ENCODE measurements at places on chromosomes 16 and 17.
A peak's percentile ranks its signal among the peaks of the same experiment; 100 is the strongest.

GRCh38 chr16:55836158-55836611 lies 3.3 kb upstream of the CES1 start:
- DNase-seq = no peak

- DNase-seq = no peak
Observed at GRCh38 chr16:64926476-64926875, 195.4 kb downstream of the CDH11 start.

- DNase-seq = no peak
Observed at GRCh38 chr16:84827897-84828296, 8.1 kb downstream of the CRISPLD2 start.

GRCh38 chr17:45093444-45094110 lies 32.5 kb downstream of the NMT1 start:
- DNase-seq = peak; percentile 66

- no peak for DNase-seq
Observed at GRCh38 chr17:60103957-60104356, 25.2 kb upstream of the HEATR6 start.

DNA sequence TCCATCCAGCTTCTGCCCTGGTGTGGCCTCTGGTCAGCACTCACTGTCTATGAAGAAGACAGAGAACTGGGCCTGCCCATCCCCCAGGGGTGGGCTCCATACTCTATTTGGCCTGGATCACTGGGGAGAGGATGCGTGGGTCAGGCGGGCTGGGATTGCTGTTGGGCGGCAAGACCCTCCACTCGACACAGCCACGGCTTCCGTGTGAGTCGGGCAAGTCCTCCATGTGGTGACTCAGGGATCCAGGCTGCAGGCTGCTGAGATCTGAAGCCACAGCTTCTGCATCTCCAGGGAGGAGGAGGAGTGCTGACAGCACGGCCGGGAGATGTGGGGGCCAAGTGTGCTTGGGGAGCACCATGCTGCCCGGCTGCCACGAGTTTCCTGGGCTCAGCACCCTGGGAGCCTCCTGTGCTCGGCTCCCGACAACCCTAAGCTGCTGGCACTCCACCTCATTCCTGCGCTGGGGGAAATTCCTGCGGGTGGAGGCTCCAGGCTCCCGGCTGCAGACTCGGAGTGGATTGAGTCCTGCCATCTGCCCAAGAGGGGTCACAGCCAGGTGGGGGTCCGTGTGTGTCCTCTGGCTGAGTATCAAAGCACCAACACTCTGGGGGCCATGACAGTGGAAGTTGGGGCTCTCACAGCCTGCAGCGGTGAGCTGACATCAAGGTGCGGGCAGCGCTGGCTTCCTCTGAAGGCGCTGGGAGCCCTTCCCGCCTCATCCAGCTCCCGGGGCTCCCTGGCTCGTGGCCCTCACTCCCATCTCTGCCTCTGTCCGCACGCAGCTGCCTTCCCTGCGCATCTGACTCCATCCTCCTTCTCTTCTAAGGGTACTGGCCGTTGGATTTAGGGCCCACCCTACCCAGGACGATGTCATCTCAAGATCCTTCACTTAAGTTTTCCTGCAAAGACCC lies 24.4 kb upstream of the CBFA2T3 start:
- DNase-seq = no peak

DNA sequence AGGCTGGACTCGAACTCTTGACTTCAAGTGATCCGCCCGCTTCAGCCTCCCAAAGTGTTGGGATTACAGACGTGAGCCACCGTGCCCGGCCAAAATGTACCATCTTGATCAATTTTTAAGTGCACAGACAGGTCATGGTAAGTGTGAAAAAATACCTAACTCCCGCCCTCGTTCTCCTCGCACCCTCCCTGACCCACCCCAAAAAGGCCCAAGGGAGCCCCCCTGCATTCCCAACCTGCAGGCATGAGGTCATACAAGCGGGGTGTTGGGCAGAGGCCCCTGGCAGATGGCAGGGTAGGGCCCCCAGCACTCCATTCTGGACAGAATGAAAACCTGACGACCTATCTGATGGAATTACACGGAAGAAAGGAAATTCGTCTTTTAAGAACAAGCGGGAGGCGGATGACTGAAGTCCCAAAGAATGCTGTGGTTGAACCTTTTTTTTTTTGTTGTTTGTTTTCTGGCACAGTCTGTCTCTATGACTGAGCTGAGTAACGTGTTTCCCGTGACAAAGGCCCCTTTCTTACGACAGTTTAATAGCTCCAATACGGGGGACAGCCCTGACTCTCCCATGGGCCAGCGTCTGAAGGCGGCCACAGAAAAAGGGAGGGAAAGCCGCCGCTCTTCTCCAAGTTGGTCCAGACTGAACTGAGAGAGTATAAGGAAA lies 376.4 kb downstream of the SLC39A11 start:
- peak; percentile 67 for DNase-seq

DNA sequence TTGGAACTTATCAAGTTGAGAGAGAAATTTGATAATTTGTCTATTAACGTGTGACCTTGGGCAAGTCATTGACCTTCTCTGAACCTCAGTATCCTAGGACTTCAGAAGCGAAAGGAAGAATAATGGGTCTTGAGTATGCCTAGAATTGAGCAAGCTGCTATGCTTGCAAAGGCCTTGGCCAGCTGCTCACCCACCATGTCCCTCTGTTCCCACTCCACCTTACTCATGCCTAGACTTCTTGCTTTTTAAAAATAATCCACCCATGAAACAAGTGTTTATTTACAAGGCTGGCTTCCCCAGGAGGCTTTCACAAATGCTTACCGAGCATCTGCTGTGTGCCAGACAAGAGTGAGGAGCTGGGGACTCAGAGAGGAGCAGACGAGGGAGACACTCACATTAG lies 590.6 kb downstream of the MAF start:
- DNase-seq = no peak

DNA sequence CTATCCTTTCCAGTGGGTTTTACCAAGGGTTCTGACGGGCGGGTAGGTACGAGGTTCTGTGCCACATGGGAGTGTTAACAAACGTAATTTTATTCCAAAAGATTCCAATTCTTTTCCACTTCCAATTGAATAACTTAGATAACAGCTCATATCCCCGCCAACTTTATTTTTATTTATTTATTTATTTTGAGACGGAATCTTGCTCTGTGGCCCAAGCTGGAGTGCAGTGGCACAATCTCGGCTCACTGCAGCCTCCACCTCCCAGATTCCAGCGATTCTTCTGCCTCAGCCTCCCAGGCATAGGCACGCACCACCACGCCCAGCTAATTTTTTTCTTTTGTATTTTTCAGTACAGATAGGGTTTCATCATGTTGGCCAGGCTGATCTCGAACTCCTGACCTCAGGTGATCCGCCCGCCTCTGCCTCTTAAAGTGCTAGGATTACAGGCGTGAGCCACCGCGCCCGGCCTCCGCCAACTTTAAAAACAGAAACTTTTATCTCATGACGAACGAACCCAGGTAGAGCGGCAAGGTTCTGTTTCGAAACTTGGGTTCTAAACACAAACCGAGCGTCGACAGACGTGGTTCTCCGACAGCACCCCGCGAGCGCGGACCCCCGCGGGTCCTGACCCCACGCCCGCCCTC lies 613 bp downstream of the ECI1 start:
- no peak for DNase-seq

- peak; percentile 92 for DNase-seq
Observed at GRCh38 chr16:19284207-19284606, 1.3 kb upstream of the CLEC19A start.

DNA sequence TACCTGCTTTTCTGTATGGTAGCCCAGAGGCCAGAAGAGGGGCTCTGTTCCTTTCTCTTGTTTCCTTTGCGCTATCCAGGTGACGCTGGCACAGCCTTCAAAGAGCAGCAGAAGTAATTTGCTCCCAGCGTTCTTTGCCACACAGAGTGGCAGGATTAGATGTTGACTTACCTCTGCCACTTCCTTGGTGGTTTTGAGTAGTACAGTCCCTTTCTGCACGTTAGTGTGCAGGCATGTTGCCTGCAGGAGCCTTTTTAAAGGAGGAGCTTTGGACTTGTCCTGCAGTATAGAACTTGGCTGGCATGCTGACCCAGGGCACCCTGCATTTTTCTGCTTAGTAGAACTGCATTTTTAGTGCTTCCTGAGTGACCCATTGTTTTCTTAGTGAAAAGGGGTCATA lies at the start of gene ABCC11:
Gene ABCC11 (minus strand): TSS at position 229 of the 400 bp plus-strand sequence. CDS start 15,618 bp downstream, outside the sequence.
- no peak for DNase-seq

GRCh38 chr17:78196716-78197115 lies 9.6 kb downstream of the AFMID start:
- DNase-seq = no peak

DNA sequence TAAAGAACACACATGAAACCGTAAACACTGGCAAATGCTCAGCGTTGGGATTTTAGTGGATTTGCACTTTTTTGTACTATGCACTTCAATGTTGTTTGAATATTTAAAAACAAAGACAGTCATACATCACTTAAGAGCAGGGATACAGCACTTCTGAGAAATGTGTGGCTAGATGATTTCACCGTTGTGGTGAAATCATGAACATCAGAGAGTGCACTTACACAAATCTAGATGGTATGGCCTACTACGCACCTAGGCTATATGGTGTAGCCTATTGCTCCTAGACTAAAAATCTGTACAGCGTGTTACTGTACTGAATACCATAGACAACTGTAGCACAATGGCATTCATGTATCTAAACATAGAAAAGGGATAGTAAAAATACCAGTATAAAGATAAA lies 37.6 kb upstream of the CNEP1R1 start:
- DNase-seq = no peak

GRCh38 chr17:74825952-74826719 lies 33.5 kb downstream of the GRIN2C start:
- no peak for DNase-seq

GRCh38 chr17:43998552-43998951 lies 5.9 kb upstream of the NAGS start:
- no peak for DNase-seq

GRCh38 chr17:39151943-39152818 lies 744 bp upstream of the PLXDC1 start:
- no peak for DNase-seq

DNA sequence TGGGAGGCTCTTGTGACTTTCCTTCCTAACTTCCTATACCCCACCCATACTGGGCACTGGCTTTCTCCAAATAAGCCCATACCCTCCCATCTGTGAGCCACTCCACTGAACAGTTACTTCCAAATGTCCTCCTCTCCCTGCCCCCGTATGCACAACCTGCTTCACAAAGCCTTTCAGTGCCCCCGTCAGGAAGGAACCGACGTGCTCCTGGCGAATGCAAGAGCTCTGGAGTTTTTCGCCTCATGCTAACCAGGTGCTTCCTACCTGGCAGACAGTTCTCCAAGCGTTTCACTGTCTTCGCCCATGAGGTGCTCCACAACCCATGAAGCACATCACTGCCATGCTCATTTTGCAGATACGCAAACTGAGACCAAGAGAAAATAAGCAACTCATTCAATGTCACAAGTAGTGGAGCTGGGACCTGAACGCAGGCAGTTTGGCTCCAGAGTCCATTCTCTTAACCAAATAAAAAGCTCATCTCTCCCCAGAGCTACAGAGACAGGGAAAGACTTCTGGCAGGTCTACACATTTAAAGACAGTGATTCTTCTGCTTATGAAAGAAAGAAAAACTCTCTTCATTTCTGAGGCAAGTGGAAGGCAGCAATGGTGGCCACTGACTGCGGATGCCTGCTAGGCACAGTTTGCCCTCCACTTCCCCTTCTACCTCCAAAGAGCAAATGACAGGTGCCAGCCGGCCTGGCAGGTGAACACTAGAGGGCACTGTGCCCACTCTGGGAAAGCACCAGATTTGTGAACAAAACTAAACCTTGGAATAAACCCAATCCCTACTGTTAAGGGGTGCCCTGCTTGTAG lies 23.8 kb downstream of the SPHK1 start:
- DNase-seq = peak; percentile 38

DNA sequence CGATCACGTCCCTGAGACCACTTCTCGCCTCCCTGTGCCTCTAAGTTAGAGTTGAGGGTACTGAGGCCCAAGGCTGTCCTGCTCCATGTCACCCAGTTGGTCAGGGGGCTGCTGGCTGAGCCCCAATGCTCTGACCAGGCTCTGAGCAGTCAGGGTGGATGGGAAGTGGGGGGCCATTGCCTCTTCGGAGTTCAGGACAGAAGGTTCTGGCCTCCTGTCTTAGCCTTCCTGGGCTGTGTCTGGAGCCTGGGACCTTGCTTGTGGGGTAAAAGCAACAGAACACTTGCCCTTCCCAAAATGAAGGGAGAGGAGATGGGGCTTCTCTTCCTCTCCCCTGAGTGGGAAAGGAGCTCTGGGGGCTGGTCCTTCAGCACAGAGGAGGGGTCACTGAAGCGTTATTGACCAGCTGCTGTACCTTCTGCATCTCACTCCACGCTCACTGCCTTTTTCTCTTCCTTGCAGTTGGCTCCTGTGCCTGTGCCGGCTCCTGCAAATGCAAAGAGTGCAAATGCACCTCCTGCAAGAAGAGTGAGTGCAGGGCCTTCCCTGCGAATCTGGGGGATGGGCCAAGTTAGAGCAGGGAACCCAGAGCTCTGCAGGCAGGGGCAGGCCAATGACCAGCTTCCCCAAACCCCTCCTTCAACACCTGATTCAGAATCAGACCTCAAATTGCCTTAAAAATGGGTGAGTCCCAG lies 580 bp downstream of the MT1X start:
- no peak for DNase-seq

DNA sequence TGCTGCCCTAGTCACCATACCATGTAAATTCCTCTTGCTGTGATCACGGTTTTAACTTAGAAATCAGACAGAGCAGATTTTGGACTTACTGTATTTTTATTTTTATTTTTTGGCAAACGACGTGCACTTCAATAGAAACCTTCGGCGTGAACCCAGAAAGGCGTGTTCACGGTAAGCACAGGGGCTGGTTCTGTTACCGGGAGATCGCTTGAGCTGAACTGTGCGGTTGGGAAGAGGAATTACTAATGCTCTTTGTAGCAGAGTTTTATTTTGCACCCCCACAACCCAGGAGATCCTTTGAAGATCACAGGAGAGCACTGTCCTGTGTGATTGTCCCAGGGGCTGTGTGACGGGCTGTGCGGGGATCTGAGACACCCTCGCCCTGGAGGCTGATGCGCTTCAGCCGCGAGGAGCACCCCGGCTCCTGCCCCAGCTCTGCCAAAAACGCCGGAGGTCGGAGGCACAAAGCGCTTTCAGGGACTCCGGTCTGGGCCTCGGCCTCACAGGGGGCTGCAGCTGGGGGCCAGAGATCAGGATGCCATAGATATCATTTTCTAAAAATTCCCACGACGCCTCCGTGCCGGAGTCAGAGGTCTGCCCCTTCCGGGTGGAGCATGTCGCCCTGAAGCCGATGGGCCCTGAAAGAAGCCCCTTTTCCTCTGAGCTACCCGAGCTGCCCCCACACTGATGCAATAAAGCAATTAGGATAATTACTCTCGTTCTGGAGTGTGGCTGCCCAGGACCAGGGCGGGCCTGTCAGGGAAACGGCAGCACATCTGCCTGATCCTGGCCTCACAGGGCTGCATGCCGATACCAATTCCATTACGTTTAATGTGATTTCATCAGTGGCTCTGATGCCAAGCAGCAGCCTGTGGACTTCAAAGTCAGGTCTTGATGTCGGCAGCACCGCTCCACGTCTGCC lies 71.8 kb downstream of the LMF1 start:
- no peak for DNase-seq

- no peak for DNase-seq
Observed at GRCh38 chr16:65739518-65739917, 617.7 kb upstream of the CDH11 start.

Measured in myocyte (in vitro differentiated cells).